Myometrial cell (primary cell): ENCODE measurements at places on chromosomes 3 and 15. TPM values are rescaled to one million over a fixed set of nuclear protein-coding genes. Genes with fewer than 3 reads are reported as not detected.

The DNASE1L3 gene
- total RNA-seq = not detected in 2 replicates

The CCDC33 gene
- 0.29 and 1.6 TPM in 2 replicates for total RNA-seq

The TRPM1 gene
- total RNA-seq = not detected in 2 replicates

The LNP1 gene
- total RNA-seq = 2.1 and 2.9 TPM in 2 replicates

The MYZAP gene
- 4.3 and 6.7 TPM in 2 replicates for total RNA-seq
